ENCODE measurements at places on chromosomes 1 and 21. TPM values are rescaled to one million over a fixed set of nuclear protein-coding genes. Genes with fewer than 3 reads are reported as not detected.

DNA sequence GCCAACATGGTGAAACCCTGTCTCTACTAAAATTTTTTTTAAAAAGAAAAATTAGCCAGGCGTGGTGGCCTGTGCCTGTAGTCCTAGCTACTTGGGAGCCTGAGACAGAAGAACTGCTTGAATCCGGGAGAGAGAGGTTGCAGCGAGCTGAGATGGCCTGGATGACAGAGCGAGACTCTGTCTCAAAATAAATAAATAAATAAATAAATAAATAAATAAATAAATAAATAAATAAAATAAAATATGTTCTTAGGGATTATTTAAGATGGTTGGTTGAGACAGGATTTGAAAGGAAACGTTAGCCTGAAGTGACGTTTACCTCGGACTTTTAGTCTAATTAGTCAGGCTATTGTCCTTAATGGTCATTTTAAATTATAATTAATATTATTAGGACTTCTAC is 88.5 kb upstream of the CHRM3 start:
- H3K36me3 ChIP-seq, result no peaks in the 10 kb centered on the region
- no peaks in the 10 kb centered on the region for H3K27me3 ChIP-seq
- no peak overlapping the region for H3K4me3 ChIP-seq
- no peak for DNase-seq
- no peaks in the 10 kb centered on the region for H3K4me1 ChIP-seq

GRCh38 chr1:160662910-160663309 is 16.1 kb upstream of the SLAMF1 start:
- no peaks in the 10 kb centered on the region for H3K36me3 ChIP-seq
- no peaks in the 10 kb centered on the region for H3K27me3 ChIP-seq
- H3K27ac ChIP-seq, result no peak overlapping the region
- H3K4me1 ChIP-seq, result peaks cover 25% of the 10 kb centered on the region

DNA sequence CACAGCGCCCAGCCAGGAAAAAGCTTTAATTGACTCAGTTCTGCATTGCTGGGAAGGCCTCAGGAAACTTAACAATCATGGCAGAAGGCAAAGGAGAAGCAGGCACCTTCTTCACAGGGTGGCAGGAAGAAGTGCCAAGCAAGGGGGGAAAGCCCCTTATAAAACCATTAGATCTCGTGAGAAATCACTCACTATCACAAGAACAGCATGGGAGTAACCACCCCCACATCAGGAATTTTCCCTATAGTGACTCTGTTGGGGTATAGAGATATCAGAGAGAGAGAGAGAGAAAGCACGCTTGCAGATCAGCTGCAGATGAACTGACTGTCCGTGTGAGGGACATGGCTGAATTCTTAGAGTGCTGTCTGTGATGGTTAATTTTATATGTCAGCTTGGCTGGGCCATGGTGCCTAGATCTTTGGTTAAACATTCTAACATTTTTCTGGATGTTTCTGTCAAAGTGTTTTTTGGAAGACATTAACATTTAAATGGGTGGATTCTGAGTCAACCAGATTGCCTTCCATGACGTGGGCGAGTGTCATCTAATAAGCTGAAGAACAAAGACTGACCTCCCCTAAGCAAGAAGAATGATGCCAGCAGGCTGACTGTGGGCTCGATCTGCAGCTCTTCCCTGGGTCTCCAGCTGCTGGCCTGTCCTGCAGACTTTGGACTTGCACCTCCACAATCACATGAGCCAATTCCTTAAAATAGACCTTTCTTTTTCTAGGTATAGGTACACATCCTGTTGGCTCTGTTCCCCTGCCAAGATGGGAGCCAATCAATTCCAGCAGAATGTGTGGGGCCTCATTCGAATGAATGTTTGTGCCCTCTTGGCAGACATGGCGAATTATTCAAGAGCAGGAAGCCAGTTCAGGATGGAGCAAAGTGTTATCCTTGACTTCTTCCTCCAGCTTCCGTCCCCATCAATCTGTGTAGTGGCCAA is 21.4 kb upstream of the CPT2 start:
- no peaks in the 10 kb centered on the region for H3K36me3 ChIP-seq
- no peaks in the 10 kb centered on the region for H3K4me1 ChIP-seq
- H3K27ac ChIP-seq, result no peak overlapping the region
- H3K27me3 ChIP-seq, result no peaks in the 10 kb centered on the region
- DNase-seq, result no peak

DNA sequence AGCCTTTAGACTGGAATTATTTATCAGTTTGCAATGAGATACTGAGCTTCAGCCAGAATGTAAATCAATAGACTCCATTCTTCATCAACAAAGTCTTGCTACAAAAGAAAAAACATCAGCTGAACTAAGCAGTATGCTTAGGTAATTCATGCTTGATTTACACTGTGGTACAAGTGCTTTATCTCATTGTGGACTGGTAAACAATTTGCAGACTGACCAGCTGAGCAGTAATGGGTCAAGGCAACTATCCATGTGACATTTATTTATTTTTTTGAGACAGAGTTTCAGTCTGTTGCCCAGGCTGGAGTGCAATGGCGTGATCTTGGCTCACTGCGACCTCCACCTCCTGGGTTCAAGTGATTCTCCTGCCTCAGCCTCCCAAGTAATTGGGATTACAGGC is 39.8 kb upstream of the SYT2 start:
- peaks cover 62% of the 10 kb centered on the region for H3K36me3 ChIP-seq
- no peak for DNase-seq
- H3K27me3 ChIP-seq, result no peaks in the 10 kb centered on the region

- H3K4me1 ChIP-seq, result no peaks in the 10 kb centered on the region
- no peaks in the 10 kb centered on the region for H3K27me3 ChIP-seq
- no peak overlapping the region for H3K4me3 ChIP-seq
- no peaks in the 10 kb centered on the region for H3K36me3 ChIP-seq
Measured at GRCh38 chr21:32712043-32712442, 15.8 kb downstream of the SYNJ1 start.

DNA sequence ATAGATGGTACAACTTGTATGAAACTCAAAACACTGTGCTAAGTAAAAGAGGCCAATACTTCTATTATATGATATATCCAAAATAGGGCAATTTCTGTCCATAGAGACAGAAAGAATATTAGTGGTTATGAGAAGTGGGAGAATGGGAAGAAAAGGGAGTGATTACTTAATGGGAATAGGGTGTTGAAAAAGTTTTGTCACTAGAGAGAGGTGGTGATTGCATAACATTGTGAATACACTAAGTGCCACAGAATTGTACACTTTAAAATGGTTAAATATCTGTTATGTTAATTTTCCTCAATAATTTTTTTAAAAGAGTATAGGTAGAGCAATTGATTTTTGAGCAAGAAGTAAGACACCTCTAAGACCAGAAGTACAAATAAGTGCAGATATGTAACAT is 29.7 kb downstream of the GNAT2 start:
- peaks cover under 1% of the 10 kb centered on the region for H3K4me1 ChIP-seq
- H3K36me3 ChIP-seq, result peaks cover 82% of the 10 kb centered on the region
- no peak overlapping the region for H3K4me3 ChIP-seq
- no peaks in the 10 kb centered on the region for H3K27me3 ChIP-seq

DNA sequence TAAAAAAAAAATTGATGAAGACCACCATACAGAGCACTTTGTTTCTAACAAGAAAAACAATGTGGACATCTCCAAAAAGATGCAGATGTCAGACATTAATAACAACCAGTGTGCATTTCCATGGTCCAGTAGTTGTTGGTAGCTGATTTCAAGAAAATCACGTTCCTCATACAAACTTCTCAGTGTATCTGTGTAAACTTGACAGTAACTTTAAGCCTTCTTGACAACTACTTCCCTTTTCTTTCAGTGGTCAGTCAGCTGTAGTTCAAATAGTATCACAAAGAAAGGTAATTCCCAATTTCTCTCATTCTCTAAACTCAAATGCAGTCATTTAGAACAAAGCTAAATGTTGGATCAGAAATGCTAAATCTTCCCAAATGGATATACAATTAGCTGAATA is 879.9 kb downstream of the AMY1C start:
- no peaks in the 10 kb centered on the region for H3K27me3 ChIP-seq
- no peak overlapping the region for H3K4me3 ChIP-seq
- no peaks in the 10 kb centered on the region for H3K4me1 ChIP-seq
- H3K27ac ChIP-seq, result no peak overlapping the region
- H3K36me3 ChIP-seq, result no peaks in the 10 kb centered on the region

- no peak overlapping the region for H3K4me3 ChIP-seq
- H3K27ac ChIP-seq, result no peak overlapping the region
- no peaks in the 10 kb centered on the region for H3K36me3 ChIP-seq
- peaks cover 4% of the 10 kb centered on the region for H3K4me1 ChIP-seq
- H3K27me3 ChIP-seq, result no peaks in the 10 kb centered on the region
Measured at GRCh38 chr1:27858072-27858948, 14.0 kb upstream of the THEMIS2 start.

DNA sequence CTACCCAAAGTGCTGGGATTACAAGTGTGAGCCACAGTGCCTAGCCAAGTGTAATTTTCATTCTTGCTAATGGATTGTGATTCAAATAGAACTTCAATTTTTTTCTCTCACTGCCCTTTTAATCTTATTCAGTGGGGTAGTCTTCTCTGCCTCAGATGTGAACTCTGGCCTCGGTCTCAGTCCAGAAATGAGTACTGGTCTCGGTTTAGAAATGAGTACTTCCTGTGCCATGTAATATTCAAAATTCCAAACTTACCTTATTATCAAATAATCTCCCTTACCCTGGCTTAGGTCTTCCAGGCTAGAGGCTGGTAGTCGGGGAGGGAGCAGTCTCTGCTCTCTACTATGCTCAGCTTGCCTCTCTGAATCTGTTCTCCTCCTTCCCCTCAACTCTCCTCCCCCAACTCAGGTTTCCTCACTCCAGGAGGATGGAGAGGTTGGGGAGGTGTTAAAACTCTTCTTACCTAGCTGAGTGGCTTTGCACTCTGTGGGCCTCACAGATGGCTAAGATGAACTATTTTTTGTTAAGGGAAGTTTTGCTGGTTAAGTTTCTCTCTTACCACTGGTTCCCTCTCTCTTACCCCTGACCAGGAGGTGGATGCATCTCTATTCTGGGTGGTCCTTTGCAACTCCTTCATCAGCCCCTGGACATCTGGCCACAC is 4.8 kb upstream of the SLAMF9 start:
- no peak overlapping the region for H3K4me3 ChIP-seq
- peaks cover 11% of the 10 kb centered on the region for H3K27me3 ChIP-seq
- no peak for DNase-seq
- H3K36me3 ChIP-seq, result no peaks in the 10 kb centered on the region
- H3K4me1 ChIP-seq, result no peaks in the 10 kb centered on the region

DNA sequence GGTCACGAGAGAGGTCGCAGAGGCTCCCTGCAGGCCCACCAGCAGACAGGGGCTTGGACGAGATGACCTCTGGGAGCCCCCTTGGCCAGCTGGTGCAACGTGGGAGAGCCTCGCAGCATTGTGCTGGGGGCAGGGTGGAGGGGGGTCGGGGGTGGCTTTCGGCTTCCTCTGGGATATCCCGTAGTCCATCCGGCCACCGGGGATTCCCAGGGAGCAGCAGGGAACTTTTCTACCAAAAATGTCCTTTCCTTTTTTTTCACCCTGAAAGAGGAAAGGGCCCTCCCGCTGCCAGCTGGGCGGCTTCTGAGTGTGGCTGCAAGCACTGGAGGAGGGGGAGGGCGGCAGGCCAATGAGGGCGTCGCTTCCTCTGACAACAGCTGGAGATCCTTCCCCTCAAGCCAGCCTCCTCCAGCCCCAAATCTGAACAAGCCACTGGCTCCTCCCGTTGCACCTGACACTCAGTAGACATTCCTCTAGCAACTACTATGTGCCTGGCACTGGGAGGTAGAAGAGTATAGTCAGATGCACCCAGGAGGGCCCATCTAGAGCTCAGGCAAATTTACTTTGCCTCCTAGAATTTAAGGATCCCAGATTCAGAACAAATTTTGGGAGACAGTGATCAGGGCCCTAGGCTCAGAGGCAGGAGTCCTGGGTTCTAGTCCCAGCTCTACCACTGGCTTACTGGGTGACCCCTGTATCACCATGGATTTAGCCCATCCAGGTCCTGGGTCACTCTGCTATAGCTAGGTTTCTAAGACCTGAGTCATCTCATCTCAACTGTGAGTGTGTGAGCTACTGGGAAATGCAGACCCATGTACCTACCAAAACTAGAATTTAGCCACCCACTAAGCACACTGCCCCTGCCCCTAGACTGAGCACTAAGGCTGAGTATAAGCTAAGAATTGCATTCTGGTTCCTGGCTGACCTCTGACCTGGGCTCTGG is 2.7 kb downstream of the MOB3C start:
- H3K27me3 ChIP-seq, result no peaks in the 10 kb centered on the region
- H3K27ac ChIP-seq, result peak overlapping the region; percentile 49
- H3K4me1 ChIP-seq, result peaks cover 12% of the 10 kb centered on the region
- DNase-seq, result peak; percentile 86
- no peaks in the 10 kb centered on the region for H3K36me3 ChIP-seq

DNA sequence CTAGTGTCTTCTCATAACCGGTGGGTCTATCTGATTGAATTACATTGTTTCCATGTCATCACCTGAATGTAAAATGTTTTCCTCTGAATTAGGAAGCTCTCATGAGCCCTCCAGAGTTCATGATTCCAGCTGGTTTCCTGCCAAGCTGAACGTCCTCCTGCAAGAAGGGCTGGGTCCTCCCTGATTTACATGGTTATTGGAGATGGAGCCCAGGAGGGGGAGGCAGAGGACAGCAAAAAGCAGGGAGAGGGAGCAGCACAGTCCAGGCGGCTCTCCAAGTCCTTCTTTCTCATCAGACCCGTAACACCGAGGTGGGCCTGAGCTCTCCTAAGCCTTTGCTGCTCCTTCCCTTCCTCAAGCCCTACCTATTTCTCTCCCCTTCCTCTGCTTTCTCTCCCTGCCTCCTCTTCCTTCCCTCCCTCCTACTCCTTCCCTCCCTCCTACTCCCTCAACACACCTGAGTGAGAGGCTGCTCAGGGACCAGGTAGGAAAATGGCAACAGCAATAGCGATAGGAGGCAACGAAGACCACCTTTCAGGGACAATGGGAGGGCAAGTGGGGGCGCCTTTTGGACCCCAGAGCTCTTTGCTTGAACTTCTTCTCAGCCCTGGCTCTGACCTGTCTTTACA is 265.9 kb downstream of the PRDM2 start:
- no peaks in the 10 kb centered on the region for H3K36me3 ChIP-seq
- peaks cover 5% of the 10 kb centered on the region for H3K4me1 ChIP-seq
- H3K4me3 ChIP-seq, result no peak overlapping the region
- H3K27me3 ChIP-seq, result no peaks in the 10 kb centered on the region

DNA sequence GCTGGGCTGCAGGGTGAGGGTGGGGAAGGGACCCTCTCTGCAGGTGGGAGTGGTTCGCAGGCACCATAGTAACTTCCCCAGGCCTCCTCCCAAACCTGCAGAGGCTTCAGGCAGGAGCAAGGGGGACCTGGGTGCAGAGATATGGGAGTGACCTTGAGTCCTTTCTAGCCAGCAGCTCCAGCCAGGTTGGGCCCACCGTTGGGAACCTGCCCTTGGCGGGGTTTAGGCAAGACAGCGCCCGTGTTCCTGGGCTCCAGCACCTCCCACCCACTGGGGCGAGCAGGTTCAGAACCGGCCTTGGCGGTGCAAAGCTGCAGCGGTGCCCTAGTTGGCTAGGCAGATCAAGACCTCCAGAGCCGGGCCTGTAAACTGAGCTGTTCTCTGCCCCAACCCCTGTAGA is 2.2 kb upstream of the PRDM16 start:
- H3K27me3 ChIP-seq, result peaks cover 92% of the 10 kb centered on the region
- H3K4me3 ChIP-seq, result no peak overlapping the region
- H3K36me3 ChIP-seq, result no peaks in the 10 kb centered on the region
- DNase-seq, result no peak
- H3K4me1 ChIP-seq, result no peaks in the 10 kb centered on the region
- no peak overlapping the region for H3K27ac ChIP-seq

GRCh38 chr1:113101588-113101987 is 28.6 kb downstream of the LRIG2 start:
- H3K27me3 ChIP-seq, result no peaks in the 10 kb centered on the region
- H3K4me1 ChIP-seq, result no peaks in the 10 kb centered on the region
- DNase-seq, result no peak
- no peak overlapping the region for H3K4me3 ChIP-seq

The TACSTD2 gene
- not detected for total RNA-seq

The RGL1 gene
- total RNA-seq, result 67.2 TPM

The UBL4B gene
- total RNA-seq, result not detected

The ANKRD45 gene
- total RNA-seq, result 0.98 TPM

The C8B gene
- total RNA-seq, result not detected

The SDC3 gene
- 7.7 TPM for total RNA-seq

The PLEKHN1 gene
- total RNA-seq, result not detected

Data from A673 (cell line).